Mammary microvascular endothelial cell (primary cell): ENCODE measurements at places on chromosomes 12 and 14. TPM values are rescaled to one million over a fixed set of nuclear protein-coding genes. Genes with fewer than 3 reads are reported as not detected.

TMEM63C gene
- total RNA-seq, result not detected in 2 replicates

RNF10 gene
- 110 and 160 TPM in 2 replicates for total RNA-seq

GLIPR1L1 gene
- total RNA-seq, result not detected in 2 replicates

TEX52 gene
- total RNA-seq, result not detected in 2 replicates

COQ6 gene
- 13.9 and 15.2 TPM in 2 replicates for total RNA-seq

TMEM179 gene
- 0.73 TPM in 1 of 2 replicates, not detected in the other for total RNA-seq

KERA gene
- total RNA-seq, result not detected in 2 replicates

DNAJC22 gene
- 0.20 and 0.98 TPM in 2 replicates for total RNA-seq

LMO3 gene
- total RNA-seq, result not detected in 2 replicates

CIROP gene
- not detected in 2 replicates for total RNA-seq

PPP1R1A gene
- total RNA-seq, result not detected in 2 replicates

MEG3 gene
- 4.1 and 5.6 TPM in 2 replicates for total RNA-seq

PSMC6 gene
- 90.7 and 93.6 TPM in 2 replicates for total RNA-seq

MUCL1 gene
- not detected in 2 replicates for total RNA-seq

MYF6 gene
- total RNA-seq, result not detected in 2 replicates

RHOJ gene
- 20.3 and 24.3 TPM in 2 replicates for total RNA-seq

PTGDR gene
- not detected in 2 replicates for total RNA-seq

TGFB3 gene
- total RNA-seq, result 0.74 and 1.6 TPM in 2 replicates

TSHR gene
- not detected in 2 replicates for total RNA-seq

PPP1R3E gene
- total RNA-seq, result 1.00 and 2.1 TPM in 2 replicates

TAS2R7 gene
- not detected in 2 replicates for total RNA-seq

LIMA1 gene
- 98.0 and 101 TPM in 2 replicates for total RNA-seq

ERBB3 gene
- not detected in 2 replicates for total RNA-seq

SLC10A1 gene
- total RNA-seq, result not detected in 2 replicates

GZMH gene
- total RNA-seq, result not detected in 2 replicates

ANAPC7 gene
- 38.4 and 44.1 TPM in 2 replicates for total RNA-seq

CD163L1 gene
- 1.7 and 4.7 TPM in 2 replicates for total RNA-seq

SRGAP1 gene
- 5.3 and 6.9 TPM in 2 replicates for total RNA-seq

NOS1 gene
- total RNA-seq, result not detected in 2 replicates

CAPZA3 gene
- total RNA-seq, result not detected in 2 replicates
